ENCODE measurements at places on chromosomes 6 and 20.

DNA sequence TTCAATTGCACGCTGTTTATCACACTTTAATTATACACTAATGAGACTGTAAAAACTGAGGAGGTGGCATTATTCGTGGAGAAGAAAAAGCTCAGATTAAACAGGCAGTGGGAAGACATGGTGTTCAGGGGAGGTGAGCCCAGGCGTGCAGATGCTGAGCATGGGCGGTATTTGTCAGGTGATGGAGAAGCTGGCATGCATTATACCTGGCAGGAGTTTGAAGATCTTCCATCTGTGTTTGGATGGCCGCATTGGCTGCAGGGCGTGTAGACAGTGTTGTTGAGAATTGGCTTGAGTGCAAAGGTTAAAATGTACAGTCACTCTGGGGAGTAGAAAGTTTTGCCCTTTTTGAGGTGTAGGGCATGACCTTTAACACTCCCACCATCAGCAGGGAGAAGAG lies 213.8 kb downstream of the ERMARD start:
- DNase-seq: no peak

DNA sequence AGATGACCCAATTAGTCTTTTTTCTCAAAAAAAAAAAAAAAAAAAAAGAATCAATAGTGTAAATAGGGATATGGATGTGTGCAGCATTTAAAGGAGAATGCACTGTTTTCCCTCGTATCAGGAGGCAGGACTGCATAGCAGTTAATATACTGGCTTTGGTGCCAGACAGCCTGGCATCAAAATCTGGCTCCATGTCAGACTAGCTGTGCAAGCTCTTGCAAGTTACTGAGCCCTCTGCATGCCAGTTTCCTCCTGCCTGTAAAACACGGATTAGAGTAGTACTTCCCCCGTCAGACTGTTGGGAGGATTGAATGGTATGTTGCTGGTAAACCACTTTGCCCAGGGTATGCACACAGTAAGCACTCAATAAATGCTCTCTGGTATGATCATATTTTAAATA lies 594.2 kb upstream of the CHD6 start:
- DNase-seq: no peak

- no peak for DNase-seq
Observed at GRCh38 chr6:94175465-94175864, 756.1 kb upstream of the EPHA7 start.

DNA sequence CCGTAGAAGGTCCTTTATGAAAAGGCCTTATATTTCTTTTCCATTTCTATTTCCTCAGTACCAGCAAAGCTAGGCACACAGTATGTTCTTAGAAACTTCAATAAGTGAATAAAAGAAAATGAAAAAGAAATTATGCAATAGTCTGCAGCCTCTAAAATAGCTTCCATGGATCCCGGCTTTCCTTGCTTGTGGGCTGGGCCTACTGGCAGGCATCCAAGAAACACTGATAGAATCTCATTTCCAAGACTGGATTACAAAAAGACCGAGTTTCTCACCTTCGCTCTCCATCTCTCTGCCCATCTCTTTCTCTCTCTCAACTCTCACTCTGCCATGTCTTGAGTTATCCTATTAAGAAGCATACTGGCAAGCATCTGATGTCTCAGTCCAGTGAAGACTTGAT lies 187.5 kb upstream of the FKBP1C start:
- no peak for DNase-seq

DNA sequence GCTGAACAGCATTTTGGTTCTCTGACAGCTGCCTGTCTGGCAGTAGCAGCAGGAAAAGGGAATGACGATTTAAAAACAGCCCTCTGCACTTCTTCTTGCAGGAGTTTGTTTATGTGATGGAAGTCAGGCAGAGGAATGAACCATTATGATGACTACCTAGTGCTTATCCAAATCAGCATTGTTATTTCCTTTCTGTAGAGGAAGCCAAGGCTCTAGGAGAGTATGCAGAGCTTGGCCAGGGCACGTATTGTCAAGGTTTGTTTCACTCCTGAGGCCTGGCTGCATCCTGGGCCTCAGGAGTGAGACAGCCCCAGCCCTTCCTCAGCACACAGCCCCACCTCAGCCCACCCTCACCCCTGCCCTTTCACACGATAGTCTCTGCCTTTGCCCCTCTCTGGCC lies 68.5 kb downstream of the FAM229B start:
- DNase-seq: no peak

- no peak for DNase-seq
Observed at GRCh38 chr20:34970193-34970840, 14.6 kb downstream of the MYH7B start.

DNA sequence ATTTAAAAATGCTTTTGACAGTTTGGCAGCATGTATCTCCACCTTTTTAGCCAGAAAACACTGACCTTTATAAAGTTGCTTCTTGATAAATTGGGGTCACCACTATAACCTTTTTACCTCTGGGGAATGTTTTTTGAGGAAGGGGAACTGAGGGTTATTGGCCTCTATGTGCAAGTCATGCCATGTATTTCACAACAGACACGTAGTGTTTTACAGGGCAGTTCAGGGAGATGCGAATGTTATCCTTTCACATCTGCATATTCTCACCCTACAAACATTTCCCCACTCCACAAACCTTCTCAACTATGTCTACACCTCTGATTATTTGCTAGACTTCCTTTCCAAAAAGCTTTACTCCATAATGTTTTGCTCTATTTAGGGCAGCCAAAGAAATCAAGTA lies 17.0 kb upstream of the SLA2 start:
- DNase-seq: no peak

GRCh38 chr6:17987447-17987696 lies at the start of gene KIF13A:
TSS of gene KIF13A (minus strand) at chr6:17987635. CDS start at chr6:17987463, 172 bp downstream.
- no peak for DNase-seq

DNA sequence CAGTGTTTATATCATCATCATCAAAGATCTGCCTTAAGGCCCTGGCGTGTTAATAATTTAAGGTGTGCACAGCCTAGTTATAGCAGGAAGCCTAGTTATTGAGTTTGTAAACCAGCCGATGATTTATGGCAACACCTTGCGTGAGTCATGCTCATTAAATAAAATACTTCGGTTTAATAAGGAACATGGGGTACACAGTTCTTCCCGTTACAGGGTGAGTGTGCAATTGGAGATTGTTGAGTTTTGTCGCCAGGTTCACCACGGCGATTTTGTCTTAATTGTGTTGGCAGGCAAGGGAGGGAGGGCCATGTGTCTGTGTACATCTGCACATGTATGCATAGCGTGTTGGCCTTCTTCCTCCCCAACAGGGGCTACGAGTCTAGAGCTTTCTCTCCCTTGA lies 104.0 kb downstream of the TFAP2A start:
- DNase-seq: no peak

- DNase-seq: no peak
Observed at GRCh38 chr6:162941128-162941527, 213.4 kb downstream of the PACRG start.

GRCh38 chr6:135576055-135576454 lies 78.5 kb upstream of the AHI1 start:
- no peak for DNase-seq

GRCh38 chr6:136716917-136717715 lies 75.2 kb downstream of the MAP3K5 start:
- no peak for DNase-seq

- DNase-seq: peak; percentile 3
Observed at GRCh38 chr6:96651816-96652215, 88.9 kb downstream of the FHL5 start.

GRCh38 chr6:134720353-134721059 lies 229.4 kb downstream of the ALDH8A1 start:
- no peak for DNase-seq

- DNase-seq: peak; percentile 82
Observed at GRCh38 chr6:21999012-21999528, 297.8 kb downstream of the PRL start.

- DNase-seq: no peak
Observed at GRCh38 chr20:29472606-29473005, 1784.9 kb upstream of the DEFB115 start.

- peak; percentile 32 for DNase-seq
Observed at GRCh38 chr6:33123732-33124524, 48.1 kb downstream of the HLA-DPB1 start.

DNA sequence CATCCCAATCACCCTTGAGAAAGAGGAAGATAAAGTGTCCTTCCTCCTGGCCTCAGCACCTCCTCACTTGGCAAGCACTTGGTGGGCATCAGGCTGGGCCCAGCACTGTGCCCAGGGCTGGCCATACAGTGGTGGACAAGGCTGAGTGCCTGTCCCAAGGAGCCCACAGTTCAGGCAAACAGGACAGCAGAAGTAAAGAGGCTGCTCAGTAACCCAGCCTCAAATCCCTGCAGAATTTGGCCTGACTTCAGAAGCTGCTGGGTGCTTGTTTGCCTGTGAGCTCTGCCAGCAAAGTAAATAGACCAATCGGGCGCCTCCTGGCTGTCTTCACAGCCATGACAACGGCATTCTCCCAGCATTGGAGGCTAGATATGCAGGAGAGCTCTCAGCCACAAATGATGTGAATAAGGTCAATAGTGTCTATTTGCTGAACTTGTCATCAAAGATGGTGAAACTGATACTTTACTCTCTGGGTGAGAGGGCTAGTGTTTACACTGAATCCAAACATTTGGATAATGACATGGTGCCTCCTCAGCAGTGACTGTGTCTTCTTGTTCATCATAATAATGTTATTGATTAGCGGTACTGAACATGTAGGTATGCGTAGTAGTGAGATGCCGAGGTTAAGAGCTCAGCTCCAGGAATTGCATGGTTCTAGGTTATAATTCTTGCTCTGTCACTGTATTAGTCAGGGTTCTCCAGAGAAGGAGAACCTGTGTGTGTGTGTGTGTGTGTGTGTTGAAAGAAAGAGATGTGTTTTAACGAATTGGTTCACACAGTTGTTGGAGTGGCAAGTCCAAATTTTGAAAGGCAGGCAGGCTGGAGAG lies 36.9 kb upstream of the FANCE start:
- DNase-seq: peak; percentile 45

GRCh38 chr6:43724914-43725642 lies 37.5 kb upstream of the MRPS18A start:
- no peak for DNase-seq
